ENCODE measurements at places on chromosomes 5 and 9. TPM values are rescaled to one million over a fixed set of nuclear protein-coding genes. Genes with fewer than 3 reads are reported as not detected.

DNA sequence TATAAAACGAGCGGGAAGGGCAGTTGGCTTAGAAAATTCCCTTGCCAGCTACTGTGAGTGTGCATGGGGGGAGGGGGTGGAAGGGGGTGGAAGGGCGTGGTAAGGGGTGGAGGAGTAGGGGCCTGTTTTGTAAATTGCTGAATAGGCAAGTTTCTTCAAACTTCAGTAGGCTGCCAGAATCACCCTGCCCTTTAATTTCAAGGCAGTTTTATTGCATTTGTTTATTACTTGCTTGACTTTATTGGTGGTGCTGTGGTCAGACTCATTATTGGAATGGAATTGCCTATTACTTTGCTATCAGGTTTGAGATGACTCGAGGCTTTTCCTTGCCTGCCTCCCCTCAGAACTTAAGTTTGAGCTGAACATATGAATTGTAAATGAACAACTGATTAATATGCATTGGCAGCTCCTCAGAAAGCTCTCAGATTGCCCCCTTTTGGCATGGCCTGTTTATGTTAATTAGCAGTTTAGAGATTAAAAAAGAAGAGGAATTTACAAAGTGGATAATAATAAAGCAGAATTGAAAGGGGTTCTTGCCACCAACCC, 76.0 kb downstream of the SEMA6A start:
- H3K4me3 ChIP-seq = no peak overlapping the region
- H3K27ac ChIP-seq = no peak overlapping the region
- H3K27me3 ChIP-seq = peaks cover 16% of the 10 kb centered on the region
- peaks cover 39% of the 10 kb centered on the region for H3K4me1 ChIP-seq

DNA sequence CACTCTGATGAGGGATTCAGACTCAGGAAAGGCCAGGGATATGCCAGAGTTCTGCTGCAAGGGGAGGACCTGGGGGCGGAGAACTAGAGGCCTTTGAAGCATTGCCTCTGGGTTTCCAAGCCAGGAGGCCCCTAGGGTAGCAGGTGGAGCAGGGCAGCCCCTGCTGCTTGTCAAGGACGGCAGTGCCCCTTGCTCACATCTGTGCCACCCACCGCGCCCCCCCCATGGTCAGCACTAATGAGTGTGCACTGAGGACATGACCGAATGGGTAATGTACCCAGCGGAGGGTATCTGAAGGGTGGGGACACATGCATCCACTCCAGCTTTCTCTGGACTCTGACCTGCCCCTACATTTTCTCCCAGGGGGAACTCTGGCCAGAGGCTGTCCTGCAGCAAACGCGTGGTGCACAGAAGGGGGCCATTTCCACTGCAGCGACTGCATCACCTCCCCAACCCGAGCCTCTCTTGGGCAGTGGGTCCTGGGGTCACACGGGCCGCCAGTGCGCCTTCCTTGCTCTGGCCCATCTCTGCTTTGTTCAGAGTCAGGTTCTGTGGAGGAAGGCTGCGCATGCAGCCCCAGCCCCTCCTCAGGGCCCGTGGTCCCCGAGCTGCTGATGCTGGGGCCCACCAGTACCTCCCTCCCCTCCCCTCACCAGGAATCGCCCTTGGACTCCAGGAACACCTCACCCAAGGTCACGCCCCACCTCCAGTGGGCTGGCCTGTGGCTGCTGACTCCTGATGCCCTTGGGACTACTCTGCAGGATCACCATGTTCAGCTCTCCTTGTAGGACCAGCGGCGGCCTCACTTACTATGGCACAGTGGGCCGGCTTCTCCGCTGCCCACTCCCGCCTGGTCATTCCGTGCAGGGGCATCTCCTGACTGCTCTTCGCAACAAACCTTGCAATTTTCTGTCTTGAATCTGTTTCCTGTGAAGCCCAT, 31.2 kb downstream of the STC2 start:
- DNase-seq = no peak
- peaks cover 13% of the 10 kb centered on the region for H3K27me3 ChIP-seq

GRCh38 chr5:111223101-111223786, 940 bp upstream of the CAMK4 start:
- H3K27ac ChIP-seq = peak overlapping the region; percentile 29
- peaks cover 18% of the 10 kb centered on the region for H3K4me1 ChIP-seq
- no peak for DNase-seq
- H3K4me3 ChIP-seq = peak overlapping the region; percentile 83

DNA sequence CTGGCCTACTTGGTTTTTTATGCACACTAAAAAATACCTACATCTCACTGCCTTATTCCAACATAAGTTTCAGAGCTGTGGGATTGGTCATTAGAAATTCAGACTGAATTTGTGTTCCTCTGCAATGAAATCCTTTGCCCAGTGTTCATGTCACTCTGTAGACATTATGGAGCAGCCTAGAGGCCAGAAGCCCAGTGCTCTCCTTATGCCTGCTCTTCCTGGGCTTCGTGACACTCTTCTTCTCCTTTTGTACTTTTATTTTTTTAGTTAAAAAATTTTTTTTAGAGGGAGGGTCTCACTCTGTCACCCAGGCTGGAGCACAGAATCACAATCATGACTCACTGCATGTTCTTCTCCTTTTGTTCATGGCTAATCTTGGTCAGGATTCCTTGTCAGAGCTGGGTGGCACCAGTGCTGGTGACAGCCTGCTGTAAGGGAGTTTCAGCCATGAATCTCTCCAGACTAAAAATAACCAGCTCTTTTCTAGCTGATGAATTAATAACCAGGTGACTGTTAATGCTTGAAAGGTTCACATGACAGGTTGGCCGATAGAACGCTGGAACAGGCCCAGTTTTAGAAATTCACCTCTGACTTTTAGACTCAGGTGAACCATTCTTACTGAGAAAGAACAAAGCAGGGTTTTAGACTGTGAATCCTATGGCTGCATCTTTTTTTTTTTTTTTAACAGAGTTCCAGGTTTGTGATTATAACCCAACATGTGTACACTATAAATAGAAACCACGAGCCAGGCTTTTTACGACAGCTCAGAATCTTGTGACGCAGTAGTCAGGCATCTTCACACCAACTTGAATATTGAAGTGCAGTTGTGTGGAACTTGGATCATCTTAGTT, 34.1 kb upstream of the C5orf47 start:
- H3K4me3 ChIP-seq = no peak overlapping the region
- H3K36me3 ChIP-seq = no peaks in the 10 kb centered on the region
- peak overlapping the region; percentile 59 for H3K27ac ChIP-seq
- no peaks in the 10 kb centered on the region for H3K4me1 ChIP-seq
- H3K27me3 ChIP-seq = no peaks in the 10 kb centered on the region

DNA sequence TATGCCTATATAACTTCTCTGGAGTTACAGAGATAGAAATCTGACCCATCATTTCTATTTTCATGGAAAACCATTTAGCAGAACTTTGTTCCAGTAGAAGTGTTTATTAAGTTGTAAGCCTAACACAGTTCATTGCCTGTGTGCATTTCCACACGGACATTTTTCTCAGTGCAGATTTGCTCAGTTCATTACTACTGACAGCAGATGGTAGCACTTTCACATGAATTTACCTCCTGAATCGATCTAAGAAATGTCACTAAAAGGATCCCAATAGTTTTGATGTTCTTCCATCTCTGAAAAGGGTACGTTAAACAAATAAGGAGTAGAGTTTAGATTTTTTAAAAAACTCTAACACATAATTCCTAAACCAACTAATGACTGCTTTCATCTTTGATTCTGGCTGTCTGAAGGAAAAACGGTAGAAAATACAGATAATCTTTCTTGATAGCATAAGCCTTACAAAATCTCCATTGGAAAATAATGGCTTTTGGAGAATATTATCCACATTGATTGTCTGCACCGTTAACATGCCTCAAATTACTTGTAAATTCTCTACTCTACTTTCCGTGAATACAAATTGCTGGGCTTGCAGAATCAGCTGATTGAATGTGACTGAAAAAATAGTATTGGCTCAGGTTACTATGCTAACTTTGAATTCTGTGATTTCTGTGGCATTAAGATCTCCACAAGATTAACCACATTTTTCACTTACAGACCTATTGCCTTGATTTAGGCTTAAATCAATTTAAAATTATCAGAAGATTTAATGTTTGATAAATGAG, 33.1 kb downstream of the RPS23 start:
- peaks cover 15% of the 10 kb centered on the region for H3K36me3 ChIP-seq
- H3K4me3 ChIP-seq = no peak overlapping the region
- peaks cover 3% of the 10 kb centered on the region for H3K27me3 ChIP-seq
- DNase-seq = no peak

DNA sequence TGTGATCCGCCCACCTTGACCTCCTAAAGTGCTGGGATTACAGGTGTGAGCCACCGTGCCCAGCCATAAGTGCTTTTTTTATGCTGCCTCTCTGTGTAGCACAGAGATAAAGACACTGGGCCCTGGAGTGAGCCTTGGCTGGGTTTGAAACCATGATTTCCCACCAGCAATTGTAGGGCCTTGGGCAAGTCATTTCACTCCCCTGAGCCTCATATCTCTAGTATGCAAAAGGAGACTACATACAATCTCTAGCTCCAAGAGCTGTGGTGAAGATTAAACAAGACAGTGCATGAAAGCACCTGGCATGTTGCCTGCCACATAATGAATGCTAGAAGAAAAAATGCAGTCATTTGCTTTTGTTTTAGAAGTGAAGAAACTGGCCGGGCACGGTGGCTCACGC, 3.9 kb downstream of the FABP6 start:
- no peak overlapping the region for H3K4me3 ChIP-seq
- H3K27ac ChIP-seq = no peak overlapping the region
- DNase-seq = no peak

- H3K4me3 ChIP-seq = peak overlapping the region; percentile 7
- no peaks in the 10 kb centered on the region for H3K36me3 ChIP-seq
- DNase-seq = no peak
- H3K27ac ChIP-seq = peak overlapping the region; percentile 69
- peaks cover 43% of the 10 kb centered on the region for H3K4me1 ChIP-seq
Measured at GRCh38 chr9:117325831-117326230, 89.0 kb downstream of the ASTN2 start.

- H3K4me3 ChIP-seq = no peak overlapping the region
- no peak overlapping the region for H3K27ac ChIP-seq
- no peak for DNase-seq
- H3K4me1 ChIP-seq = peaks cover 13% of the 10 kb centered on the region
Measured at GRCh38 chr5:60541980-60542379, 158.0 kb downstream of the DEPDC1B start.

GRCh38 chr9:78826527-78826926, 529.6 kb downstream of the PSAT1 start:
- H3K36me3 ChIP-seq = no peaks in the 10 kb centered on the region
- no peak overlapping the region for H3K27ac ChIP-seq
- H3K4me3 ChIP-seq = no peak overlapping the region
- H3K4me1 ChIP-seq = peaks cover 7% of the 10 kb centered on the region

- peaks cover 18% of the 10 kb centered on the region for H3K4me1 ChIP-seq
- DNase-seq = peak; percentile 58
- peaks cover 6% of the 10 kb centered on the region for H3K27me3 ChIP-seq
Measured at GRCh38 chr9:69174616-69175463, 763 bp downstream of the TJP2 start.

DNA sequence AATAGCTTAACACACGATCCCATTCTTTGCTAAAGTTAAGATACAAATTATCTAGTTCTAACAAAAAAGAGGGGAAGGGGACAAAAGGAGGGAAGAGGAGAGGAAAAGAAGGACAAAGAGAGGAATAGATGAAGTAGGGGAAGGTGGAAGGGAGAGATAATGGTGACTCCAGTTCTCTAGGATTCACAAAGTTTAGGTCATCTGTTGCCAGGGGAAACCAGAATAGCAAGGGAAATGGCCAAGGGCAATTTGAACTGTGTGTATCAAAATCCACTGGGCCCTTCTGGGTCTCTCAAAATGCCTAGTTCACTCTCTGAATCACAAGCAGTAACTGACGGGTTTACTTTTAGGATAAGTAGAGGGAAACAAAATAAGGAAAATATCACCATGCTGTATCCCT, 7.6 kb downstream of the SLC24A2 start:
- no peak overlapping the region for H3K27ac ChIP-seq
- H3K36me3 ChIP-seq = no peaks in the 10 kb centered on the region
- H3K4me1 ChIP-seq = no peaks in the 10 kb centered on the region
- H3K4me3 ChIP-seq = no peak overlapping the region
- no peak for DNase-seq
- peaks cover 2% of the 10 kb centered on the region for H3K27me3 ChIP-seq

DNA sequence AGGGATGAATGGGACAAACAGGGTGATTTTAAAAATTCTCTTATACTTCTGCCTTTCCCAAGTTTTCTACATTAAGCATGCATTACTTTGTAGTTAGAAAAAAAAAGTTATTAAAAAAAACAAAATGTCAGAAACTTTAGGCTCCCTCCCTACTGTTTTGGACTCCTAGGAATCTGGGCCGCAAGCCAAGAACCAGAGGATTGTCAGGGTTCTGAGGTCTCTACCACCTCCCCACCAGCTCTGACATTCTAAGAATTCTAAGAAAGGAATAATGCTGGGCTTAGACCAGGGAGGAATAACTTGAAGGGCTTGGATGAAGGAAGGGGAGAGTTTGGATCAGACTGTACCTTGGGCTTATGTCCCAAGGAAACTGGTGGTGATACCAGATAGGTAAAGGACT, 1.1 kb upstream of the ARHGEF39 start:
- H3K4me1 ChIP-seq = no peaks in the 10 kb centered on the region
- peaks cover 6% of the 10 kb centered on the region for H3K27me3 ChIP-seq
- H3K27ac ChIP-seq = no peak overlapping the region
- H3K36me3 ChIP-seq = peaks cover 4% of the 10 kb centered on the region
- H3K4me3 ChIP-seq = peak overlapping the region; percentile 80
- no peak for DNase-seq

GRCh38 chr5:119177226-119177625, 106.3 kb downstream of the DMXL1 start:
- H3K4me3 ChIP-seq = no peak overlapping the region
- no peaks in the 10 kb centered on the region for H3K27me3 ChIP-seq
- H3K27ac ChIP-seq = no peak overlapping the region

DNA sequence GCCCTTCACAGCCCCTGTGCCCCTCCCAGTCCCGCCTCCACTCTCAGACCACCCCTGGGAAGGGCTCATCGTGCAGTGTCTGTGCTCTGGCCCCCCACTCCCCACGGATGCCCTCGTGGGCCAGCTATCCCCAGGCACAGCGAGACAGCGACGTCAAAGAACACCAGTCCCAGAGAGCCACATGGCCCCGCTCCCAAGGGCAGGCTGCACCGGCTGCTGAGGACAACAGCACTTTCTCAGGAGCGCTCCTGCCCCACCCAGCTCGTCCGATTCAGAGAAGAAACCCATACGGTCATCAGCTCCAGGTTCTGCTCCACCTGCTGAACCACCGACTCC, 4.8 kb upstream of the SNAPC4 start:
- no peaks in the 10 kb centered on the region for H3K36me3 ChIP-seq
- no peak overlapping the region for H3K27ac ChIP-seq
- no peak overlapping the region for H3K4me3 ChIP-seq
- H3K4me1 ChIP-seq = peaks cover 5% of the 10 kb centered on the region
- H3K27me3 ChIP-seq = peaks cover 2% of the 10 kb centered on the region

GRCh38 chr5:39517800-39518199, 93.0 kb upstream of the DAB2 start:
- no peak for DNase-seq
- H3K27me3 ChIP-seq = peaks cover under 1% of the 10 kb centered on the region
- H3K4me1 ChIP-seq = no peaks in the 10 kb centered on the region
- H3K4me3 ChIP-seq = no peak overlapping the region

The TAF1L gene
- not detected for total RNA-seq

The SEMA4D gene
- total RNA-seq = 192 TPM

The ADRB2 gene
- total RNA-seq = not detected

The SIMC1 gene
- 35.2 TPM for total RNA-seq

The C1QTNF2 gene
- total RNA-seq = 1.0 TPM

The EGFL7 gene
- total RNA-seq = 8.1 TPM

The SLC34A3 gene
- total RNA-seq = not detected

The ALDH1A1 gene
- not detected for total RNA-seq

Measured in glutamatergic neuron (in vitro differentiated cells).